ENCODE measurements at places on chromosomes 3 and 15. TPM values are rescaled to one million over a fixed set of nuclear protein-coding genes. Genes with fewer than 3 reads are reported as not detected.

DNA sequence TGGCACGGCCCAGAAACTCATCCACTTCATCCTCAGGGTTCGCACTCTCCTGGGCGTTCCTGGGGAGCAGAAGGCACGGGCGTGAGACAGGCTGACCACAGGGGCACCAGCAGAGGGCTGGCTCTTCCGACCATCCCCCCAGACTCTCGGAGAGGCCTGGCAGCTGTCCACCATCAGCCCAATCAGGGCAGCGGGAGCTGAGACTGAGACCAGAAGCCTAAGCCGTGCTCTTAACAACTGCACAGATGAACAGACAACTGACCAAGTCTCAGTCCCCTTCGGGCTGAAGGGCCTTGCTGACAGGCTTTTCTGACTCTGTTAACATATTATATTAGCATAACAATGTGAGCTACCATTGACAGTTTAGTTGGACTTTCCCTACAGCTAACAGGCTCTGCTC lies 118.0 kb downstream of the SEC22A start:
- no peak for ATAC-seq

DNA sequence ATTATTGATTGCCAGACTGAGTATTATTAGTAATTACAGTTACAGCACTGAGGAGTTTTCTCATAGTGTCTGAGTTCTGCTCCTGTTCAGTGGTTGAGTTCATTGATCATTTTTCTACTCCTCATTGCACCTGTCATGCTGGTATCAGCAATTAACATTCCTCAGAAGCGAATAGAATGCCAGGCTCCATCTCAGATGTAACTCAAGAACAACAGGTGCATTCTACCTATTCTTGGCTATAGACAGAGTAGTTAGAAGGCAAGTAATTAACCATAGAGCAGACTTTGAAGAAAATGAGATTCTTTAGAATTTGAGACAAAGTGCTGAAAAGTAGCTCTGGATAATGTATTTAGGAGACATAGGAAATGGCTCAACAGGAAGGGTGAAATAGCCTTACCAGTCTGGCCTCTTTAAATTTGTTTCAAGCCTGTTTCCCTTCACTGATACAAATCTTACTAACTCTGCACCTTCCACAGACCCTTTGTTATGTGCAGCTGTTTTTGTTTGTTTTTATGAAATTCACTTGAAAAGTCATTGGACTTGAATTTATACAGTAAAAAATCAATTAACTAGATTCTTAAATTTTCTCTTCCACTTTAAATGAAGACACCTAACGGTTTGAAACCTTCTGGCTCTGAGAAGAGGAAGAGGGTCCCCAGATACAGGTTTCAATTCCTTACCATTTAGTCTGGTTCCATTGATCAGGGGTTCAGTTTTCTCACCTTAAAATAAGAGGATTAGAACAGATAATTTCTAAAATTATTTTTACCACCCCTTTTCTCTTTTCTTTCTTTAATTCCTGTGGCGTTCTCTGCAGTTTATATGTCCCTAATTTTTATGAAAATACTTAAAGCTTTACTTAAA lies 109.6 kb downstream of the FNDC3B start:
- ATAC-seq: no peak

GRCh38 chr15:74863239-74864056 lies 9.7 kb downstream of the SCAMP2 start:
- peak; percentile 67 for ATAC-seq

- no peak for ATAC-seq
These were observed 129.4 kb downstream of the CACNA2D3 start for GRCh38 chr3:54251705-54252104.

- no peak for ATAC-seq
These were observed 66.0 kb downstream of the PEX5L start for GRCh38 chr3:179970746-179971145.

Gene ATP10A
- total RNA-seq: 15.8 TPM
